ENCODE measurements at places on chromosomes 6 and 20. TPM values are rescaled to one million over a fixed set of nuclear protein-coding genes. Genes with fewer than 3 reads are reported as not detected.

Gene SPTLC3
- total RNA-seq: 5.9 TPM

Gene PRDM13
- not detected for total RNA-seq

Gene MAS1
- not detected for total RNA-seq

Gene GPANK1
- 17.2 TPM for total RNA-seq

Gene RHAG
- not detected for total RNA-seq

Data from fibroblast of lung (primary cell).